ENCODE measurements at places on chromosomes 16 and 17.

DNA sequence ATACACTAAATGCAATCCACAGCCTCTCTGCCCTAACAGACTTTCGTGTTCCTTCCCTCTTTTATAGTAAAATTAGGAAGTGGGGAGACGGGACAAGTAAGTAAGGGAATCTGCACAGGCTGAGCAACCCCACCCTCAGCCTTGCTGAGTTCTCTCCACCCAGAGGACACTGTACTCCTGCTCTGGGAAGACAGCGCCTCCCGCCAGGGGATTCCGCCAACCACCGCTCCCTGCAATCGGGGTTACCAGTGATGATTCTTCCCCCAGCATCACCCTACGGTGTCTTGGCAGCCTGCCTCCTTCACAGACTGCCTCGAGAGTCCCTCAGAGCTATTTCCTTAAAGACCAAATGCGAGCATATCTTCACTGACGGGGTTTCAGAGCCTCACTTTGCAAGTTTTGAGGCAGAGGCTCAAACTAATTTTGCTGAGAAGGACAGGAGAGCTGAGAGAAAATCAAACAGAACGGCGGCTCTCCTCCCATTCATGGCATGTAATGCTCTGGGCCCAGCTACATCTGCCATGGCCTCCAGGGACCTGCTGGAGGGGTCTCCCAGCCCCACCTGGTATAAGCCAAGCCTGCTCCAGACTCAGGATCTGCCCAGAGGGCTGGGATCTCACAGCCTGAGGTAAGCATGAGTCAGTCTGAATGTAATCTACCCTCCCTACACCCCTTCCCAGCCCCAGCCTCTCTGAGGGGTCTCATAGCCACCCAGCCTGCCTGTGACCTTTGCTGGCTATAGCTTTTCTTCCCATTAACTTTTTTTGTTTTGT, 22.7 kb upstream of the ASGR2 start:
- peak; percentile 42 for DNase-seq

DNA sequence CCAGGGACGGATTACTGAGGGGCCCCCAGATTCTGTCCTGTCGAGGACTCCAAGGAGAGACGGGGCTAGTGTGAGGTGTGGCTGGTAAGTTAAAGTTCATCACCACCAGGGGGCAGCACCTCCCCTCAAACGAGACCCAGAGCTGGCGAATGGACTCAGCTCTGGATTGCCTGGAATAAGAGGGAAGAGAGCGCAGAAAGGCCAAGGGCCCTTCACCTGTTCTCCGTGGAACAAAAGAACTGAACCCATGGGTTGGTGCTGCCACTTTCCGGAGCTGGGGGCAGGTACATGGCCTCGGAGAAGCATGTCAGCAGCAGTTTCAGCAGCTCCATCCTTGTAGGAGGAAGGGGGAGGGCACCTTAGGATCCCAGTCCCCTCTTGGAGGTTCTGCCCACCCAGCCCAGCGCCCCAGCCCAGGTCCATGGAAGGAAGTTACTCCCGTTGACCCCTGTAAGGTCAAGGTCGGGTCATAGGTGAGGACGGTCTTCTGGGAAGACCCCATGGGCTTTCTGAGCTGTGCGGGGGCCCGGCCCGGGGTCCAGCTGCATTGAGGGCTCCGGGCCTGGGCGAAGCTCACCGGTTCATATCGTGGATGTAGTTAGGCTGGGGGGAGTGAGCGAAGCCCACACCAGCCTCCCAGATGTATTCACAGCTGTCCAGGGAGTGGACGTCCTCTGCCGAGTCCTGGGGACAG, 10.8 kb downstream of the HID1 start:
- peak; percentile 81 for DNase-seq

DNA sequence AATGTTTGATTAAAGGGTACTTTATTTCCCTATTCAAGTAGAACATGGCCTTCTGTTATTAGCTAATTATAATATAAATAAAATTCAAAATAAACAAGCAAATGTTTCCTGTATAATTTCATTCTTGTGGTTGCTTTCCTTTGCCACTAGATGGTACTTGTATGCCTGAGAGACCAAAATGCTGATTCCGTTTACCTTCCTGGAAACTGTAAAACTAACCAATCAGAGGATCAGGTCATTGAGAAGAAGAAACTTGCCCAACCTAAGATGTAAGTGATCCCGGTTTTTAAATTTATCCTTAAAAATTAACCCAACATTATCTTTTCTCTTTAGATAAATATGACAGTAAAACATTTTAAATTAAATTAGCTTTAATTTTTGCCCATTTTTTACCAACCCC, 8.1 kb upstream of the ABCA5 start:
- DNase-seq: peak; percentile 18

GRCh38 chr17:80364091-80364691, 50.8 kb upstream of the ENDOV start:
- DNase-seq: no peak

- peak; percentile 70 for DNase-seq
Observed at GRCh38 chr16:52861614-52862022, 191.1 kb downstream of the CHD9NB start.

- DNase-seq: no peak
Observed at GRCh38 chr16:22417019-22417418, 42.6 kb upstream of the CDR2 start.

- no peak for DNase-seq
Observed at GRCh38 chr17:32100971-32101631, 41.2 kb upstream of the RHOT1 start.

DNA sequence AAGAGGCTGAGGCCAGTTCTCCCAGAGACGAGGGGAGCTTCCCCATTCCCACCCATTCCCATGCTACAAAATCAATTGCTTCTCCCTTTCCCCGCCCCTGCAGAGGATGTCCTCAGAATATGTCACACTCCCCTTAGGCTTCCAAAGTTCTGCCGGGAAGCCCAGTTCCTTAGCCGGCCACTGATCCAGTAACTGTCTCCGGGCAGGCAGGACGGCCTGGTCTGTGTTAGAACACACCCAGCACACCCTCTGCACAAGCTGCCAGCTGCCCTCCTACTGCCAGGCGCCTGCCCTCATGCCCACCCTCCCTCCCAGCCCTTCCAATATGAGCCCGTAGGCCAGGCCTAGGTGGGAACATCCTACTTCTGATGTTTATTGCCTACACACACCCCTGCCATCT, 31.1 kb downstream of the SGSM2 start:
- peak; percentile 15 for DNase-seq

Measured in NCI-H2171 (cell line).